ENCODE measurements at places on chromosomes 1 and 21.

- H3K27me3 ChIP-seq = no peaks in the 10 kb centered on the region
- H3K4me1 ChIP-seq = peaks cover 17% of the 10 kb centered on the region
- H3K27ac ChIP-seq = no peak overlapping the region
- peaks cover 7% of the 10 kb centered on the region for H3K36me3 ChIP-seq
- no peak for DNase-seq
- H3K4me3 ChIP-seq = no peak overlapping the region
Observed at GRCh38 chr1:243455760-243456651, 200.2 kb downstream of the SDCCAG8 start.

DNA sequence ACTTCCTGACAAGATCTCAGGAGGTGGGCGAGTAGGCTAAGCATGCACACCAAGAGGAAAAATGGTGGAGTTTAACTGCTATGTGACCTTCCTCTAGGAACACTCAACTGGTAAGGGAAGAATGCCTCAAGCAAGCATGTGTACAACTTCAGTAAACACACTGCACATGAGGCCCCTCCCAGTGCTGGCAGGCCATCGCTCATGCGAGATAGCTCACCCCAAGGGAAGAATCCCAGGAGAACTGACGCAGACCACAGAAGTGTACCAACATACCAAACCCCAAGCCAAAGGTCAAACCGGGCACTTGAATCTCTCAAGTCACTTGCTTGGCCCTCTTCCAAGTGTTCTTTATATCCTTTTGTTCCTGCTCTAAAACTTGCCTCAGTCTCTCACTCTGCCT lies 40.5 kb upstream of the GALNT2 start:
- peaks cover 8% of the 10 kb centered on the region for H3K36me3 ChIP-seq
- peaks cover 2% of the 10 kb centered on the region for H3K4me1 ChIP-seq
- H3K4me3 ChIP-seq = no peak overlapping the region
- H3K27me3 ChIP-seq = peaks cover 14% of the 10 kb centered on the region
- H3K27ac ChIP-seq = no peak overlapping the region

- peaks cover 13% of the 10 kb centered on the region for H3K4me1 ChIP-seq
- H3K27me3 ChIP-seq = no peaks in the 10 kb centered on the region
- H3K27ac ChIP-seq = no peak overlapping the region
Observed at GRCh38 chr1:39238476-39238875, 34.0 kb downstream of the MACF1 start.

GRCh38 chr1:36386265-36387140 lies 779 bp upstream of the STK40 start:
- H3K27ac ChIP-seq = peak overlapping the region; percentile 98
- H3K36me3 ChIP-seq = peaks cover 13% of the 10 kb centered on the region
- peak overlapping the region; percentile 87 for H3K4me3 ChIP-seq
- peak; percentile 75 for DNase-seq
- H3K4me1 ChIP-seq = peaks cover 64% of the 10 kb centered on the region
- no peaks in the 10 kb centered on the region for H3K27me3 ChIP-seq

DNA sequence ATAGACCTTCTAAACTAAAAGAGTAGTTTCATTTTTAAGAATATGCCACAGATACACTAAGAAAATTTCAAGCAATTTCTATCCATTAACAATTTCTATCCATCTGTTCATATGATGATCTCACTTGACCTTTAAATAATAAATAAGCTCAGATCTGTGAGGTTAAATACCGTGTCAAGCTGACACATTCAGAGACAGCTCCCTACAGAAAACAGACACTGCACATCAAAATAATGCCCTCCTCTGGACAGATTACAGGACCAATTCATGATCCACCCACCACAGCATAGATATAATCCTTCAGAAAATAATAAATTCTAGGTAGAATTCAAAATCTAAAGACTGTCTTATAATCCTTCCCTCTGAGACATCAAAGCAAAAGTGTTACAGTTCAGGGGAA lies 49.4 kb upstream of the SEC16B start:
- DNase-seq = no peak
- no peak overlapping the region for H3K4me3 ChIP-seq
- H3K36me3 ChIP-seq = no peaks in the 10 kb centered on the region
- no peak overlapping the region for H3K27ac ChIP-seq
- H3K4me1 ChIP-seq = no peaks in the 10 kb centered on the region

DNA sequence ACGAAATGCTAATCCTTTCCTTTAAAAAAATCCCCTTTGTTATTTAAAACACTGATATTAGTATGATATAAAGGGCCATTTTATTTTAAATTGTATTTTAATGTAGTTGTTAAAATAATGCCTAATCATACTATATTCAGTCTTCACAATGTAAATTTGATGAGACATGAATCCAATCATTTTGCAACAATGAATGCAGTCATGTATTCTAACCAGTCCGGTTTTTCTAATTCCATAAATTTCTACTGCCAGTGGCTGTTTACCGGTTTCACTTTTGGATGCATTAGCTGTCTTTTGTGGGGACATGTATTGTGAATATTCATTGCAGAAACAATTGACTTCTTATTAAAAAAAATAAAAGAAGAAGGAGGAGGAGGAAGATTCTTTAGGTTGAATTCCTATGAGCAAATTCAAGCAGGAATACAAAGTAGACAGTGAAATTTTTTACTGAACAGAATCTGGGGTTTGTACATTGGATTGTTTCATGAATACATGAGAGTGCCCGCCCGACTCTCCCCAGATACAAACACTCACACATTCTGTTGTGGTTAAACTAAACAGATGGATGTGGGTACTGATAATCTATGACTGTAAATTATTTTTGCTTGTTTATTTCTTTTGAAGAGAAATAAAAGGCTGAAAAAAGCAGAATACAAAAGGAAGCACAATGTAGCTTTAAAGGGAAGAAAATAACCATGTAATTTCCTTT lies 624.8 kb upstream of the PTBP2 start:
- DNase-seq = no peak
- no peak overlapping the region for H3K4me3 ChIP-seq
- no peaks in the 10 kb centered on the region for H3K4me1 ChIP-seq
- H3K27me3 ChIP-seq = no peaks in the 10 kb centered on the region
- no peaks in the 10 kb centered on the region for H3K36me3 ChIP-seq
- H3K27ac ChIP-seq = no peak overlapping the region

- H3K4me1 ChIP-seq = peaks cover 4% of the 10 kb centered on the region
- H3K4me3 ChIP-seq = no peak overlapping the region
- H3K27ac ChIP-seq = no peak overlapping the region
- H3K27me3 ChIP-seq = peaks cover 12% of the 10 kb centered on the region
- no peaks in the 10 kb centered on the region for H3K36me3 ChIP-seq
Observed at GRCh38 chr1:13832100-13832499, 132.1 kb downstream of the PRDM2 start.
